ENCODE measurements at places on chromosomes 6 and 20. TPM values are rescaled to one million over a fixed set of nuclear protein-coding genes. Genes with fewer than 3 reads are reported as not detected.

Gene UBD
- total RNA-seq = not detected

DNA sequence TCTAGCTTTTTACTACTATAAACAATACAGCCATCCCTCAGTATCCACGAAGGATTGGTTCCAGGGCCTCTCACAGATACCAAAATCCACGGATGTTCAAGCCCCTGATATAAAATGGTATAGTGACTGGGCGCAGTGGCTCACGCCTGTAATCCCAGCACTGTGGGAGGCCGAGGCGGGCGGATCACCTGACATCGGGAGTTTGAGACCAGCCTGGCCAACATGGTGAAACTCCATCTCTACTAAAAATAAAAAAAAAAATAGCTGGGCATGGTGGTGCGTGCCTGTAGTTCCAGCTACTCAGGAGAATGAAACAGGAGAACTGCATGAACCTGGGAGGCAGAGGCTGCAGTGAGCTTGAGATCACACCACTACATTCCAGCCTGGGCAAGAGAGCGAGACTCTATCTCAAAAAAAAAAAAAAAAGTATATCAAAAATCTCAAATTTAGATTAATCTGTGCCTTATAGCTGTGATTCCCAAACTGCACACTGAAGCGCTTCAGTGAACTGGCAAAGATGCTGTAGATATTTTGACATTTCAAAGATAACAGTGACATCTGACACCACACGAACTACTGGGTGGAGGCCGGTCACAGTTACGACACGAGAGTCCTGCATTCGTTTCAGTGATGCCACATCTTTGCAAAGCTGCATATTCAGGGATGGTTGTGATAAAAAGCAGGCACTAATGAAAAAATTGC, 38.3 kb downstream of the MRS2 start:
- DNase-seq = no peak

Gene CGA
- not detected for total RNA-seq

DNA sequence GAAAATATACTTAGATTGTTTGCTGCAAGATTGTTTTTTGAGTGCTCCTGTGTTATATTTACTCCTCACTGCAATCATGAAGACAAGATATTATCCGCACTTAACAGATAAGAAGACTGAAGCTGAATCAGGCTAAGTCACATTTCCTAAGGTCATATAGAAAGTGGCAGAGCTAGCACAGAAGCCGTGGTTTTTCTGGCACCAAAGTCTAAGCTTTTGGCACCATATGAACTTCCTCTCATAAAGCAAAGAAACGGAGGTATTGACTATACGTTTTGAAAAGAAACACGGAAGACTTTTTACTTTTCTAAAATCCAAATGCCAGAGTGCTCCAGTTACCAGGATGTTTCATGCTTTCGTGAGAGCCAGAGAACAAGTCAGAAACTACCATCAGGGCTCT, 9.3 kb upstream of the DTD1 start:
- no peak for DNase-seq

All from MCF 10A (cell line).